Brain (organoid and tissue), 16 donors: ENCODE measurements at places on chromosomes 4 and X. TPM values are rescaled to one million over a fixed set of nuclear protein-coding genes. Genes with fewer than 3 reads are reported as not detected.
A peak's percentile ranks its signal among the peaks of the same experiment; 100 is the strongest.

FGF13 gene
- 5.6 TPM for polyA plus RNA-seq

GRCh38 chr4:17286752-17287460 is 225.0 kb downstream of the QDPR start:
- peak; percentile 19 for DNase-seq

- DNase-seq: peak; percentile 63
These were observed 449.6 kb downstream of the GLUD2 start for GRCh38 chrX:121496966-121497365.

- no peak for DNase-seq
These were observed 173.3 kb upstream of the PSAPL1 start for GRCh38 chr4:7608046-7608445.

GRCh38 chrX:105837232-105837631 is 14.9 kb downstream of the NRK start:
- peak; percentile 79 for DNase-seq

GRCh38 chr4:106677213-106677612 is 308.6 kb upstream of the GIMD1 start:
- DNase-seq: no peak

GRCh38 chr4:185358959-185359358 is 36.8 kb downstream of the LRP2BP start:
- no peak for DNase-seq

DNA sequence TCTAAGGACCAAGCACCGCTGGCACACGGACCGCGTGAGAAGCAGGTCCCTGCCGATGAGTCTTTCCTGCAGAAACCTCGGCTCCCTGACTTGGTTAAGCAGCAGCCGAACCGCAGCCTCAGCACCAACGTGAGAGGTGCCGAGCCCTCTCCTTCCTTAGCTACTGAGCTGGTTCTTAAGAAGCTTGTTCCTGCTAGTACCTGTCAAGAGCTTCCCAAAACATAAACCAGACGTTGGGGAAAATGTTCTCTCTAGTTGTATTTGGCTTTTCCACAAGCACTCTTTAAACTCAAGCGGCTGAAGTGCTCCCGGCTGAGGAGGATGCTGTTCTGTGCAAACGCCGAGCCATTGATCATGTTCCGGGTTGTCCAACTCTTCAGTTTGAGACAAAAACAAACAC is 29.3 kb upstream of the TLR3 start:
- no peak for DNase-seq

RASL11B gene
- 9.4 TPM for polyA plus RNA-seq

HTRA3 gene
- 1.6 TPM for polyA plus RNA-seq

DNA sequence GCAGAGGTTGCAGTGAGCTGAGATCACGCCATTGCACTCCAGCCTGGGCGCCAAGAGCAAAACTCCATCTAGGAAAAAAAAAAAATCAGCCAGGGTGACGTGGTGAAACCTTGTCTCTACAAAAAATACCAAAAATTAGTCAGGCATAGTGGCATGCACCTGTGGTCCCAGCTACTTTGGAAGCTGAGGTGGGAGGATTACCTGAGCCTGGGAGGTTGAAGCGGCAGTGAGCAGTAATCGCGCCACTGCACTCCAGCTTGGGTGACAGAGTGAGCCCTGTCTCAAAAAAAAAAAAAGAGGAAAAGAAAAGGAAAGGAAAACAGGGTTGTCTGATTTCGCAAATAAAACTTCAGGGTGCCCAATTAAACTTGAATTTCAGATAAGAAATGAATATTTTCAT is 106.1 kb downstream of the RBM47 start:
- DNase-seq: no peak

TEC gene
- 0.29 TPM for polyA plus RNA-seq

DNA sequence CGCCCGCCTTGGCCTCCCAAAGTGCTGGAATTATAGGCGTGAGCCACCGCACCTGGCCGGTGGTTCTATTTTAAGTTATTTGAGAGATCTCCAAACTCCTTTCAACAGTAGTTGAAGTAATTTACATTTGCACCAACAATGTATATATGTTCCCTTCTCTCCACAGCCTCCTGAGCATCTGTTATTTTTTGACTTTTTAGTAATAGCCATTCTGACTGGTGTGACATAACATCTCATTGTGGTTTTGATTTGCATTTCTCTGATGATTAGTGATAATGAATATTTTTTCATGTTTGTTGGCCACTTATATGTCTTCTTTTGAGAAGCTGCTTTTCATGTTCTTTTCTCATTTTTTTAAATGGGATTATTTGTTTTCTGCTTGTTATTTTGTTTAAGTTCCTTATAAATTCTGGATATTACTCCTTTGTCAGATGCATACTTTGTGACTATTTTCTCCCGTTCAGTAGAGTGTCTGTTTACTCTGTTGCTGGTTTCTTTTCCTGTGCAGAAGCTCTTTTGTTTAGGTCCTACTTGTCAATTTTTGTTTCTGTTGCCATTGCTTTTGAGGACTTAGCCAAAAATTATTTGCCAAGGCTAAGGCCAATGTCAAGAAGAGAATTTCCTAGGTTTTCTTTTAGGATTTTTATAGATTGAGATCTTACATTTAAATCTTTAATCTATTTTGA is 213.2 kb downstream of the ARHGAP24 start:
- DNase-seq: no peak

STEEP1 gene
- polyA plus RNA-seq: 42.8 TPM

- peak; percentile 52 for DNase-seq
These were observed 65.6 kb downstream of the MCF2 start for GRCh38 chrX:139642241-139642927.

PLXNA3 gene
- polyA plus RNA-seq: 77.4 TPM

- DNase-seq: no peak
These were observed 55.8 kb downstream of the PAK3 start for GRCh38 chrX:111151764-111152163.

ATP8A1 gene
- polyA plus RNA-seq: 13.6 TPM

DNA sequence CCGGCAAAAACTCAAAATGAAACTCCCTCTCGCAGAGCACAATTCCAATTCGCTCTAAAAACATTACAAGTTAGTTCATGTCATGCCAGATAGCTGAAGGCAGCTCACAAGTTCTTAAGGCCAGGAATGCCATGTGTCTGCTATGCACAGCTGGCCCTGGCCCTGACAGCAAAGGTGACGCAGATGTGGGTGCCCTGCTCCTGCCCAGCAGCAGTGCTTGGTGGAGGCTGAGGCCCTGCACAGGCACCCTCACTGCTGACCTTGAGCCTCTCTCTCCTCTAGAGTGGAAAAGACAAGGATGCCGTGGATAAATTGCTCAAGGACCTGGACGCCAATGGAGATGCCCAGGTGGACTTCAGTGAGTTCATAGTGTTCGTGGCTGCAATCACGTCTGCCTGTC is 2.9 kb downstream of the S100P start:
- no peak for DNase-seq

GRCh38 chr4:158666892-158667291 is 4.8 kb downstream of the C4orf46 start:
- no peak for DNase-seq

GRCh38 chrX:63525491-63525890 is 174.4 kb upstream of the SPIN4 start:
- DNase-seq: no peak

GRCh38 chr4:5051278-5052203 is at the start of gene STK32B:
Gene STK32B (plus strand): TSS chr4:5051480.
- DNase-seq: peak; percentile 86

SMIM14 gene
- 77.0 TPM for polyA plus RNA-seq

GRCh38 chrX:150362599-150363481 is at the start of gene MAMLD1:
Gene MAMLD1 (plus strand): TSS chrX:150363317. CDS start chrX:150445517, 82,200 bp downstream.
- DNase-seq: peak; percentile 88

DNA sequence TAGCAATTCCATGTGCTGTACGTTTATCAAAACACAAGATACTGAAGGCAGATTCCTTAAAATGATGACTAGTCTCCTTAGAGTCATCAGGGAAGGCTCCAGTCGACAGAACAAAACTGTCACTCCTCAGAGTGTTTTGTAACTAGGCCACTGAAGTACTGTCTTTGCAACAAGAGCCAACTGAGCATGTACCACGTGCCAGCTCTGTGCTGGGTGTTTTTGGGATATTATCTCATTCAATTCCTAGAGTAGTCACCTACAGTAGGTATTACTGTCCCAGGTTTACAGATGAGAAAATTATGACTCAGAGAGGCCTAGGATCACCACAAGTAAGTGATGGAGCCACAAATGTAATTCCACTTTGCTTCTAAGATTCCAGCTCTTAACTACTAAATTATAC is 18.3 kb upstream of the NUP54 start:
- no peak for DNase-seq

DNA sequence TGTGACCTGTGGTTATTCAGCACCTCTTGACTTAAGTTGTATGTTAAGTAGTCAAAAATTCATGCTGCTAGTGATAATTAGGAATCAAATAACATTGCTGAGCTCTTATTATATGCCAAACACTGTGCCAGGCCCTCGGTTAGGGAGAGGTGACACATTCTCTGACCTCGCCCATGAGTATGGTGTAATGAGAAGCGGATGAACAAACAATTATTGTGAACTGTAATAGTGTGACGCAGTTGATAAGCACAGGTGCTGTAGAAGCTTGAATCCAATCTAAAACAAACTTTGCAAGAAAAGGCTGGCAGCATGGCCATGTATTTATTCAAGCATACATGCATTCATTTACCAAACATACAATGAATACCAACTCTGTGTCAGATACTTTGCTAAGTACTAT is 303.5 kb upstream of the HS3ST1 start:
- no peak for DNase-seq

FGF2 gene
- 1.8 TPM for polyA plus RNA-seq

GRCh38 chrX:9628779-9629493 is 136.7 kb downstream of the GPR143 start:
- DNase-seq: no peak

- DNase-seq: no peak
These were observed 53.4 kb upstream of the PSAPL1 start for GRCh38 chr4:7487998-7488671.

GRCh38 chr4:83221897-83222441 is 62.6 kb downstream of the COQ2 start:
- DNase-seq: no peak

DNA sequence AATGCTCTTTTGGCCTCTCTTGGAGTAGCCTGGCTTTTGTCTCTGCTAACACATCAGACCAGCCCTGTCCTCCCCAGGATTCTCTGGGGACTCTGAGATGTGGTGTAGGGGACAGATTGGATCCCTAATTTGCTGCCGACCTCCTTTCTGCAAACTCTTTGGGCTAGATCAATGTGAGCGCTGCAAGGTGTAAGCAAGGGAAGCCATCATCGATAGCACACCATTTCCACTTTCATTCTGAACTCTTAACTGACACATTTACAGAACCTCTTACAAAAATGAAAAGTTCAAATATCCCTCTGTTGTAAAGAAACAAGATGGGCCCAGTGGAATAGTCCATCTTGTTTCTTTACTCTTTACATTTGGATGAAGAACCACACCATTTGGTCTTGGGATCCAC is 46.6 kb downstream of the PGRMC2 start:
- no peak for DNase-seq

- DNase-seq: no peak
These were observed 143.7 kb downstream of the RASL11B start for GRCh38 chr4:53005808-53006207.

DNA sequence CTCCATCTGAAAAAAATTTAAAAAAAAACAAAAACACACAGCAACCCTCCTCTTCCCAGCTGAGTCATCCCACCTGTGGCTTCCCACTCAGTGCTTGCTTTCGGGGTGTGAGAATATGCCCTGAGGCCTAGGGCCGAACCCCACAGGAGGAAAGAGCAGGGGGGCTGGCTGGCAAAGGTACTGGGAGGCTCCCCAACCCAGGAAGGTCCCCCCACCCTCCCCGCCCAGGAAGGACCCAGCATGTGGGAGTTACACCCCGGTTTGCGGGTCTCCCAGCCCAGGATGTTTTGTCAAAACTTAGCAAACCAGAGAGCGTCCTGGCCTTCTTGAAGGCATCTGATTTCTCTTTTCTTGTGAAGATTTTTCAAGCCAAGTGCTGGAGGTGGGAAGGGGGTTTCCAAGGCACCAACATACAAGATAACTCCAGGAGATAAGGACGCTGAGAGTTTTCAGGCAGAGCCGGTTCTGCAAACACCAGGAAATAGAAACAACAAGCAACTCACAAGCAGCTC is 25.7 kb upstream of the CSF2RA start:
- DNase-seq: no peak

SPANXA1 gene
- not detected for polyA plus RNA-seq

DNA sequence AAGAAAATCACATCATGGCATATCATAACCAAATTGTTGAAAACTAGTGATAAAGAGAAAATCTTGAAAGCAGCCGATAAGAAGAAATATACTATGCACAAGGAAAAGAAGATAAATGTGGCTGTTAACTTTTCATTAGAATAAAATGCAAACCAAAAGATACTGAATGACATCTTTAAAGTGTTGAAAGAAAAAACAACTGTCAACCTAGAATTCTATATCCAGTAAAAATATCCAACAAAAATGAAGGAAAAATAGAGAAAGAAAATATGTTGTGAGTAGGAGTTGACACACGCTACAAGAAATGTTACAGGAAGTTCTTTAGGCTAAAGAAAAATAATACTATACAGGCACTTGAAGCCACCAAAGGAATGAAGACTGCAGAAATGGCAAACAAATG is 82.0 kb downstream of the FAM184B start:
- DNase-seq: no peak

ITIH6 gene
- not detected for polyA plus RNA-seq
